ENCODE measurements at places on chromosomes 1 and 21.
A peak's percentile ranks its signal among the peaks of the same experiment; 100 is the strongest.

- peak; percentile 53 for DNase-seq
Measured at GRCh38 chr1:92960395-92961130, 699 bp downstream of the DIPK1A start.

GRCh38 chr1:235511470-235512240 is 7.4 kb upstream of the B3GALNT2 start:
- DNase-seq, result no peak

GRCh38 chr1:147236448-147236847 is 6.0 kb upstream of the CHD1L start:
- no peak for DNase-seq

GRCh38 chr21:15775291-15775690 is 45.5 kb downstream of the USP25 start:
- no peak for DNase-seq

DNA sequence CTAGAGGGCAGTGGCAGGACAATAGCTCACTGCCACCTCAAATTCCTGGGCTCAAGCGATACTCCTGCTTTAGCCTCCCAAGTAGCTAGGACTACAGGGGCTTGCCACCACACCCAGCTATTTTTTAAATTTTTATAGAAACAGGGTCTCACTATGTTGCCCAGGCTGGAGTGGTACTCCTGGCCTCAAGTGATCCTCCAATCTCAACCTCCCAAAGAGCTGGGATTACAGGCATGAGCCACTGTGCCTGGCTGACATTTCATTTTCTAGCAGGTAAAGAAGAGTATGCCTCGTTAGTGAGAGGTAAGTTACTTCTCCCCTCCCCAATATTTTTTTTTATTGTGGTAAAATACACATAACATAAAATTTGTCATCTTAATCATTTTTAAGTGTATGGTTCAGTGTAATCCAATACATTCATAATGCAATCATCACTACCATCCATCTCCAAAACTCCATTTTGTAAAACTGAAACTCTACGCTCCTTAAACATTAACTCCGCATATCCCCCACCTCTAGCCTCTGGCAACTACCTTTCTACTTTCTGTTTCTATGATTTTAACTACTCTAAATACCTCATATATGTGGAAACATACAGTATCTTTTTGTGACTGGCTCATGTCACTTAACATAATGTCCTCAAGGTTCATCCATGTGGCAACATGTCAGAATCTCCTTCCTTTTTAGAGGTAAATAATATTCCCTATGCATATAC is 22.4 kb downstream of the ZZZ3 start:
- DNase-seq, result no peak

DNA sequence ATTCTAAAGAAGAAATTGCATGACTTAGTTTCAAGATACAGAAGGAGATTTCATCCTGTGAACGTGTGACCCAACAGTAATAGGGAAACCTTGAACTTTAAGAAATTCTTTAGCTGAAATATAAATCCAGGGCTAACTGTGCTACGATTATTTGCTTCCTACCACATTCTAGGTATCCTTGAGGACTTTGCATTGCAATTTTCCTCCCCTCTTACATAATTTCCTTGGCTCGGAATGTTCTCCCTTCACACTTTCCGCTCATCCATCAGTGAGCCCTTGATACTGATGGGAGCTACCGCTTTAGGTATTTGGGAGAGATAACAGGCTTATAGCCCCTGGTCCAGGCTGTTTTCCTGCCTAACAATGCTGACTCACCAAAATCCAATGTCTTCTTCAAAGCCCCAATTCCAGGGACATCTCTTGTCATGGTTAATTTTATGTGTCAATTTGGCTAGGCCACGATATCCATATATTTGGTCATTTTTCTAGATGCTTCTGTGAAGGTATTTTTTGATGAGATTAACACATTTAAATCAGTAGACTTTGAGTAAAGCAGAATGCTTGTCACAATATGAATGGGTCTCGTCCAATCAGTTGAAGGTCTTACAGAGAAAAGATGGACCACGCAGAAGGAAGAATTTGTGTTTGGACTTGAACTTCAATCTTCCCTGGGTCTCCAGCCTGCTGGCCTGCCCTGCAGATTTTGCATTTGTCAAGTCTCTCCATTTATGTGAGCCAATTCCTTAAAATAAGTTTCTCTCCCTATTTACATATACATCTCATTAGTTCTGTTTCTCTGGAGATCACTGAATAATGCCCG is 121.2 kb downstream of the PTPN14 start:
- DNase-seq, result no peak

DNA sequence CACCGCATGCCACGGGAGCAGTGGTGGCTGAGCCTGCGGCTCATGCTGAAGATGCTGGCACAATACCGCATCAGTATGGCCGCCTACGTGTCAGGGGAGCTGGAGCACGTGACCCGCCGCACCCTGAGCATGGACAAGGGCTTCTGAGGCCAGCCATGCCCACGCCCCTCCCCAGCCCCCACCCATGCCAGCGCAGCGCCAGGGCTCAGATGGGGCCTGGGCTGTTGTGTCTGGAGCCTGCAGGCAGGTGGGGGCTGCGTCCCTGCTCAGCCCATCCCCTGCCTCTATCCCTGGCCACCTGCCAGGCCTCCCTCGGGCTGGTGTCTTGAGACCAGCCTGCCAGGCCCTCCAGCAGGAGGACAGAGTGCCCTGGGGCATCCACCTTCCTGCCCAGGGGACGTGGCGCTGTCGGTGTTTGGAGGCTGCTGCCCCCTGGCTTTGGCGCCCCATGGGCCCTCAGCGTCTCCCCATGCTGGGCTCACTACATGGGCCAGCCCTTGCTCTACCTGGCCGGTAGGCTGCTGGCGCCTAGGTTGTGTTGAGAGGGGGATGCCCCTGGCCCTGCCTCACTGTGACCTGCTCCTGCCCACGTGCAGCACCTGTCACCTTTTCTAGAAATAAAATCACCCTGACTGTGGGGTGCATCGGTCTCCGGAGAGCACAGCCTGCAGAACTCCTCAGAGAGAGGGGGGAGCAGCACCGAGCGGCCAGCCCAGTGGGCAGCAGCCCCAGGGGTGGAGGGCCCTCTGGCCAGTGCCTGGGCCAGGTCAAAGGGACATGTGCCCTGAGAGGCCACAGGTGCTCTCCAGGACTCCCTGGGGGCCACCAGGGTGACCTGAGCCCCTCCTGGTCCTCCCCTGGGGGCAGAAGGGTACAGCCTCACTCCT is 12.2 kb downstream of the CFAP410 start:
- DNase-seq, result no peak

- DNase-seq, result no peak
Measured at GRCh38 chr1:2027961-2028583, 8.9 kb downstream of the GABRD start.

DNA sequence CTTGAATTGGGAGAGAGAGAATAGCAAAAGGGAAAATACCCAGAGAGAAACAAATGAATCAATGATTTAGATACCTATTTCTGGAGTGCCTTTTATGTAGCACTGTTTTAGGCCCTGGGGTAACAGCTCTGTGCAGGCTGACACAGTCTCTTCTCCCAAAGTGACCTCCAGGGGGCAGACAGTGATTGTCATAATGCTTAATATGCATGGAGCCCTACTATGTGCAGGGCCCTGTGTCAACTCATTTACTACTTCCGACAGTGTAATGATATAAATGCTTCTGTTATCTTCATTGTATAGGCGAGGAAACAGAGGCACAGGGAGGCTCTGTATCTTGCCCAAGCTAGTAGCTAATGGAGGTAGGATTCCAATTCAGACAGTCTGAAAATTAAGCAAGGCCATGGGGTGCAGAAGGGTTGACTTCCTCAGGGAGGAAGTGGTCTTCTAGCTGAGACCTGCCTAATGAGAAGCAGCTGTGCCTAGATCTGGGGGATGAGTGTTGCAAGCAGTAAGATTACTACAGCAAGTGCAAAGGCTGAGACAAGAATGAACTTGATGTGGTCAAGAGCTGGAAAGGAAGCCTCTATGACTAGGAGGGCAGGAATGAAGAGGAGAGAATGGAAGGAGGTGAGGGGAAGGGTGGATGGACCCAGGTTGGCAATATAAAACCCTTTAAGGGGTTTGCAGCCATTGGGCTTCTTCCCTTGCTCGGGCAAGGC is 16.2 kb upstream of the SERINC2 start:
- DNase-seq, result no peak

- no peak for DNase-seq
Measured at GRCh38 chr1:9476790-9477463, 62.3 kb upstream of the SLC25A33 start.

GRCh38 chr1:61083807-61084440 is 1.6 kb downstream of the NFIA start:
- DNase-seq, result no peak

DNA sequence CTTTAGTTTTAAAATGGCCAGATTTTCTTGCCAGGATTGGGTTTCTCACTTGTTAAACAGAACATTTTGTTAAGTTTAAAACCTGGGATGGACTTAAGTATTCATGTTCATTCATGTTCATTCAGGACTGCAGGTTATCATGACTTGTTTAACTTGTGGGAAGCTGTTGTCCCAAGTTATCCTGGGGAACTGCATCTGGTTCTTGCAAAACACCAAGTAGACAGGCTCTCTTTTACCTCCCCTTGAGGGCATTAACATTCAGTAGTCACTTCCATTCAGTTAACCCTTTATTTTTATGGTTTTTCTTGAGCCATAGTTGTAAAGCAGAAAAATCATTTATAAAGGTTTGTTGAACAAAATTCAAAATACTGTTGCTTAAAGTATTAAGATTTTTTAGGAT is 8.1 kb downstream of the SOD1 start:
- no peak for DNase-seq

DNA sequence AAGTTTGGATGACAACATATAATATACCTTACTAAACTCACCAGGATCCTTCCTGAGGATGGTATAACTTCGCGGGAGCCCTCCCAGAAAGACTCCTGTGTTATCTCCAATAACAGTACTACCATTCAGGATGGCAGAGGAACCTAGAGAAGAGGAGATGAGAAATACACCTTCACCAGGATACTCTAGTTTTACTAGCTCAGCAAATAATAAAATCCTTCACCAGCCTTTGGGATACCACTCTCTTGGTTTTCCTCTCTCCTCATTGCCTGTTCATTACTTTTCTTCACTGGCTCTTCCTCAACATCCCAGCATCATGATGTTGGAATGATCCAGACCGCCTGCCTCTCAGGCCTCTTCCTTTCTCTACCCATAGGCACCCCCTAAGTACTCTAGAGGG is 336.6 kb downstream of the USH2A start:
- DNase-seq, result no peak

GRCh38 chr1:46183079-46183847 is 7.0 kb upstream of the P3R3URF start:
- no peak for DNase-seq

GRCh38 chr1:228099331-228099732 is 3.8 kb downstream of the C1orf35 start:
- no peak for DNase-seq

DNA sequence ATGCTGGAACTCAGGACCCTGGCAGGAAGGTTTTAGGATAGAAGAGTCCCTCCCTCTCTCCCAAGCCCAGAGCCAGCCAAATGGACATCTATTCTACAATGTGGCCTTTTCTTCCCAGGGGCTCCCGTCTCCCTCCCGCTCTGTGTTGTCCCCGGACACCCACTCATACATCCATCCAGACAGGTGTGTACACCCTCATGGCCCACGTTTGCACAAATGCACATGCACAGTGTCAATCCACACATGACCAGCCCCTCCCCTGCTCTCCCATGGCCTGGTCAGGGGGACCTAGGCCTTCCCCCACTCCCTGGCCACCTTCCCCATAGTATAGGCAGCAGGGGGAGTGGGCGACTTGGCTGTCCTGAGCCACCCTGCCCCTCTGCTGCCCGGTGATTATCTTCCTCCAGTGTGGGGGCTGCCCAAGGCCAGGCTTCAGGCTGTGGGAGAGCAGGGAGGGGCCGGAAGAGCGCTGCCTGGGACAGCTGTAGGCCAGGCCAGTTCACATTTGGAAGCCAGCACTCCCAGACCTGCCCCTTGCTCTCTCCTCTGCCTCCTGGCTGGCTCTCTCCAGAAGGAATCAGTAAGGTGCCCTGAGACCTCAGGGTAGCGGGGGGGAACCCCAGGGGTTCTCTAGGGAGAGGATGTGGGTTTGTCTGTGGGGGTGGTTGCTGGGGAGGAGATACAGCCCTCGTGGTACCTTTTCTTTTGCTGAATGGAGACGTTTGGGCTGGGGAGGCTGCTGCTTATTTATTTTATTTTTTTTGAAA is 4.1 kb upstream of the PTPN7 start:
- peak; percentile 74 for DNase-seq

DNA sequence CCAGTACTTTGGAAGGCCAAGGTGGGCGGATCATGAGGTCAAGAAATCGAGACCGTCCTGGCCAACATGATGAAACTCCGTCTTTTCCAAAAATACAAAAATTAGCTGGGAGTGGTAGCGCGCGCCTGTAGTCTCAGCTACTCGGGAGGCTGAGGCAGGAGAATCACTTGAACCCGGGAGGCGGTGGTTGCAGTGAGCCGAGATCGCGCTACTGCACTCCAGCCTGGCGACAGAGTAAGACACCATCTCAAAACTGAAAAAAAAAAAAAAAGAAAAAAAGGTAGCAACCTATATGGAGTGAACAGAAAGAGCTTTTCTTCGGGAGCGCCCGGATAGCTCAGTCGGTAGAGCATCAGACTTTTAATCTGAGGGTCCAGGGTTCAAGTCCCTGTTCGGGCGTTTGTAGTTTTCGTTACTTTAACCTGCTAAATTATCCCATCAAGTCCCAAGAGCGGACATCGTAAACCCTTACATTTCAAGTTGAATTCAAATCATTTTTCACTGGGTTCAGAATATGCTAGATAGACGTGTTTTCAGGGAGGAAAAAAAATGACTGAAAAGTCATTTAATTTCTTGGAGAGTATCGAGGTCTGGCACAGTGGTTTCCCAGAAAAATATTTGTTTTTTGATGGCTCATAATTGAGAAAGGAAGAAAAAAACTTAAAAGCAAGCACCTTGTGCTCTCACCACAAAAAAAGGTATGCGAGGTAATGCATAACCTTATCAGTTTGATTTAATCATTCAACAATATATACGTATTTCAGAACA is 9.8 kb upstream of the MDM4 start:
- DNase-seq, result no peak

- DNase-seq, result no peak
Measured at GRCh38 chr1:156754219-156754618, 2.7 kb upstream of the HDGF start.

DNA sequence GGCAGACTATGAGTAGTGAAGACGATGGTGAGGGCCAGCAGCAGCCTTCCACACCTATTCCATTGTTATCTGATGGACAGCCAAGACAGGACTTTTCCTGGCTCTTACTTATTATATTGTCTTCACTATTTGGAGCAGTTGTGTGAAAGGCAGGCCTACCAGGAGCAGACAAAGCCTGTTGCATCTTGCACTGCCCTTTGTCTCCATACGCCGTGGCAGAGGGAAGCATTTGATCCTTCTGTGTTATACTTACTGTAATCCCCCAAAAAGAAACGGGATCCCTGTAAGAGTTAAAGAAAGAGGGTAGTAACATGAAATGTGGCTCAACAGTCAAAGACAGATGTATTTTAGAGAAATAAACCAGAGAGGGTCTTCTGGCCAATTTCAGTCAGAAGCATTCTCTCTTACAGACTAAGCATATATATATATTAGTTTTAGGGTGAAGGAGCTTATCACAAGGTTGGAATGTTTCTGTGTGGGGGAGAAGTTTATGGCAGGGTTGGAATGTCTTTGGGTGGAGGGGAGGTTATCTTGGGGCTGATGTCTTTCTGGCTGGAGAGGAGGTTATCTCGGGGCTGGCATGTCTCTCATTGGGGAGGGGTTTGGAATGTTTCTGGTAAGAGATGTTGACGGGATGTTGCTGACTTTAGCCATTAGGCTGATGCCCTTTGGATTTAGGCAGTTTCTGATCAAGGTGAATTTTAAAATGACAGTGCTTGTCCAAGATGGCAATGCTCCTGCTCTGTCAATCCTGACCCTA is 23.4 kb upstream of the HSD3B1 start:
- no peak for DNase-seq

Data from GM12892 (cell line).